ENCODE measurements at places on chromosomes 4 and X.
A peak's percentile ranks its signal among the peaks of the same experiment; 100 is the strongest.

- no peak for DNase-seq
Observed at GRCh38 chrX:17047224-17047623, 100.8 kb downstream of the REPS2 start.

- no peak for DNase-seq
Observed at GRCh38 chr4:139247700-139248238, 32.3 kb downstream of the MGARP start.

DNA sequence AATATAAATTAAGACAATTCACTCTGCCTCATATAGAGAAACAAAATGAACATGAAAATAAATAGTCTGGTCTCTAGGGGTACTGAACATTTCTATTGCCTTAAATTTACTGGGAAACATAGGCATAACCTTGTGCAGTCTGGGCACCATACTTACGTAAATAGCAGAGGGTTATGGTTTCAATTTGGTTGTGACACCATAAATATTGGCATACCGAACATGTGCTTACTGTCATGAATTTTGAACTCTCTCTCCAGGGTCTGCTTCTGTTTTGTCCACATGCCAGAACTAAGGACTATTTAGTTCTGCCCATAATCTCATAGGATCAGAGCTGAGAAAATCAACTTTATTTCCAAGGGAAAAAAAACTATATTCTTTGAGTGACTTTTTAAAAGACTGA, 17.6 kb downstream of the PDGFC start:
- no peak for DNase-seq

DNA sequence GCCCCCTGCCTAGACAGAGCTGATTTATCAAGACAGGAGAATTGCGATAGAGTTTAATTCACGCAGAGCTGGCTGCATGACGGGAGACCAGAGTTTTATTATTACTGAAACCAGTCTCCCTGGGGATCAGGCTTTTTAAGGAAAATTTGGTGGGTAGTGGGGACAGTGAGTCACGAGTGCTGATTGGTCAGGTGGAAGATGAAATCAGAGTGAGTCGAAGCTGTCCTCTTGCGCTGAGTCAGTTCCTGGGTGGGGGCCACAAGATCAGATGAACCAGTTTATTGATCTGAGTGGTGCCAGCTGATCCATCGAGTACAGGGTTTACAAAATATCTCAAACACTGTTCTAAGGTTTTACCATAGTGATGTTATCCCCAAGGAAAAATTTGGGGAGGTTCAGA, 36.6 kb downstream of the MYOZ2 start:
- peak; percentile 3 for DNase-seq

Measured in HCEC 1CT (cell line).